Heart right ventricle (tissue), 16 donors: ENCODE measurements at places on chromosomes 16 and 17. TPM values are rescaled to one million over a fixed set of nuclear protein-coding genes. Genes with fewer than 3 reads are reported as not detected.

The ABCA6 gene
- 7.0 TPM for polyA plus RNA-seq

The CCDC92B gene
- 0.44 TPM for polyA plus RNA-seq

The THOC6 gene
- 40.3 TPM for polyA plus RNA-seq

The WFIKKN1 gene
- polyA plus RNA-seq, result 0.61 TPM

The SNN gene
- polyA plus RNA-seq, result 21.2 TPM

The DPEP1 gene
- polyA plus RNA-seq, result not detected

The CLEC3A gene
- not detected for polyA plus RNA-seq

The DNAH3 gene
- not detected for polyA plus RNA-seq

The GJD3 gene
- polyA plus RNA-seq, result 0.65 TPM

The CDRT15L2 gene
- not detected for polyA plus RNA-seq

The SLC6A2 gene
- polyA plus RNA-seq, result not detected

The RSL1D1 gene
- 63.3 TPM for polyA plus RNA-seq

The GPRC5C gene
- polyA plus RNA-seq, result 29.5 TPM

The NTN3 gene
- not detected for polyA plus RNA-seq

The PDE6G gene
- not detected for polyA plus RNA-seq

The PKMYT1 gene
- polyA plus RNA-seq, result 1.4 TPM

The GRAP gene
- 2.6 TPM for polyA plus RNA-seq

The KRTAP4-8 gene
- polyA plus RNA-seq, result not detected

The NUBP1 gene
- polyA plus RNA-seq, result 82.1 TPM

The ST6GALNAC1 gene
- polyA plus RNA-seq, result 3.4 TPM

The ZSCAN10 gene
- polyA plus RNA-seq, result 0.01 TPM

The CEP131 gene
- polyA plus RNA-seq, result 8.8 TPM

The MED13 gene
- polyA plus RNA-seq, result 5.8 TPM

The STH gene
- polyA plus RNA-seq, result not detected

The CD300LB gene
- polyA plus RNA-seq, result 0.25 TPM

The KRT39 gene
- polyA plus RNA-seq, result not detected

The NAGPA gene
- 7.3 TPM for polyA plus RNA-seq

The KCNH4 gene
- polyA plus RNA-seq, result 0.29 TPM

The PLA2G15 gene
- polyA plus RNA-seq, result 33.7 TPM

The HAP1 gene
- polyA plus RNA-seq, result 0.03 TPM

The SHISA6 gene
- polyA plus RNA-seq, result 0.22 TPM

The MGAT5B gene
- 0.29 TPM for polyA plus RNA-seq

The KRT36 gene
- polyA plus RNA-seq, result not detected

The DPEP3 gene
- 0.01 TPM for polyA plus RNA-seq

The RNF222 gene
- polyA plus RNA-seq, result not detected

The KRT32 gene
- polyA plus RNA-seq, result 0.22 TPM

The ABR gene
- 120 TPM for polyA plus RNA-seq

The FAM83G gene
- polyA plus RNA-seq, result 5.5 TPM

The CLEC18A gene
- polyA plus RNA-seq, result 0.30 TPM

The KRTAP2-2 gene
- not detected for polyA plus RNA-seq

The ATAD5 gene
- 0.14 TPM for polyA plus RNA-seq

The SERPINF2 gene
- polyA plus RNA-seq, result 2.0 TPM

The CENPN gene
- 0.95 TPM for polyA plus RNA-seq

The CACNG1 gene
- polyA plus RNA-seq, result not detected

The PLA2G10 gene
- polyA plus RNA-seq, result not detected

The ASIC2 gene
- polyA plus RNA-seq, result not detected

The BOLA2 gene
- polyA plus RNA-seq, result 35.7 TPM

The DRG2 gene
- polyA plus RNA-seq, result 44.3 TPM

The UMOD gene
- not detected for polyA plus RNA-seq

The KRT17 gene
- 0.07 TPM for polyA plus RNA-seq

The PMP22 gene
- 62.0 TPM for polyA plus RNA-seq

The KRTAP2-3 gene
- not detected for polyA plus RNA-seq

The C1QTNF8 gene
- not detected for polyA plus RNA-seq

The SCGB1C2 gene
- not detected for polyA plus RNA-seq

The LRRC46 gene
- 0.95 TPM for polyA plus RNA-seq

The ARHGDIA gene
- 97.2 TPM for polyA plus RNA-seq
